ENCODE measurements at places on chromosomes 5 and 9.

- DNase-seq, result no peak
Measured at GRCh38 chr5:60260658-60261057, 367.1 kb upstream of the PDE4D start.

DNA sequence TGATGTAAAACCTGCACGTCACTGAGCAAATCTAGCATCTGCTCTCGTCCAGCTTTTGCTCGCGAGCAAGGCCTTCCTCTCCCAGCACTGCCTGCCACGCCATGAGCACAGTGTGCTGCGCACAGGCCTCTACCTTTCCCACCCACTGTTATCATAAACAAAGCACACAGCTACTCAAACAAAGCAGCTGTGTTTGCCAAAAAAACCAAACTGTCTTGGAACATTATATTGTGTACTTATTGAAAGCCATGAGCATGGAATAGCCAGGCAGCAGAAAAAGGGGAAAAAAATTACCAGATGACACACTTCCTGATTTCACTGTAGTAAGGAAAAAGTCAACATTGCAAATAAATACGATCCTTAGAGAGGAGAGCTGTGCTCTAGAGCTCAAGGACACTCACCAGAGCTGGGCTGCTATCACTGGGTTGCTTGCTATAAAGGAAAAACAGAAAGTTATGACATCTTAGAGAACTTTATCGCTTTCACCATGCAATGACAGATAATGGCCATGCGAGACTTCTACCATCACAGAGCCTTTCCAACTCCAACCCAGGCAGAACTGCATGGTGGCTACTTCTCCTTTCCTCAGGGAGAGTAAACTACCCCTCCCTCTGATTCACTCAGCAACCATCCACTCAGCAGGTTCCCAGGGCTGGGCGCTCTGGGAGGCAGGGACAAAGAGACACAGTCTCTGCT, 69.6 kb downstream of the EPB41L4B start:
- no peak for DNase-seq

GRCh38 chr5:81537905-81538547, 144.1 kb upstream of the ACOT12 start:
- DNase-seq, result no peak

DNA sequence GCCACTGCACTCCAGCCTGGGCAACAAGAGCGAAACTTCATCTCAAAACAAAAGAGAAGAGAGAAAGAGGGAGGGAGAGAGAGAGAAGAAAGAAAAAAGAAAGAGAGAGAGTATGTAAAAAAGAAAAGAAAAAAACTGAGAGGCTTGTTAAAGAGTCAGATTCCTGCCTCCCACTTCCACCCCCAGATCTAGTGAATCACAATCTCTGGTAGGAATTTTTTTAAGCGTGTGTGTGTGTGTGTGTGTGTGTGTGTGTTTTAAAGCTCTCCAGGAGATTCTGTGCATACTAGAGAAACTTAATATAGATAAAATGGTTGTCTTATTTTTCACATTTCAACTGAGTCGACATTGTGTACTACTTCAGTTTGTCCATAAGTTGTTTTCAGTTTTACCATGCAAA, 32.0 kb downstream of the SAR1B start:
- DNase-seq, result no peak

DNA sequence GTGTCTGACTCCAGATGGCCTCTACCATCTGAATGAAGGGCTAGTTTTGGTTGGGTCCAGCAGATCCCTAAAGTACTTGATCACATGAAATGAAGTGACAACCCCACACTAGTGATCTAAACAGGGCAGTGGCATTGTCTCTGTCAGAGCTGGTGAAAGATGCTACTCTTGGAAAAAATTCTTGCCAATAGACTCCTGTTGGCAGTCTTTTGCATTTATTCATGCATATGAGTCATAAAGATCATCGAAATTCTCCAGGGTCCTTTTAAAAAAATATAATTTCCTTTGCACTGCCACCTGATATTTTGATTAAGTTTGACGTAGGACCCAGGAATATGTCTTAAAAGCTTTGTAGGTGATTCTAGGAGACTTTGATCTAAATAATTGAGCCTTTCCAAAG, 135.1 kb upstream of the ELL2 start:
- no peak for DNase-seq

GRCh38 chr9:125407974-125408900, 146.6 kb downstream of the GAPVD1 start:
- peak; percentile 26 for DNase-seq

DNA sequence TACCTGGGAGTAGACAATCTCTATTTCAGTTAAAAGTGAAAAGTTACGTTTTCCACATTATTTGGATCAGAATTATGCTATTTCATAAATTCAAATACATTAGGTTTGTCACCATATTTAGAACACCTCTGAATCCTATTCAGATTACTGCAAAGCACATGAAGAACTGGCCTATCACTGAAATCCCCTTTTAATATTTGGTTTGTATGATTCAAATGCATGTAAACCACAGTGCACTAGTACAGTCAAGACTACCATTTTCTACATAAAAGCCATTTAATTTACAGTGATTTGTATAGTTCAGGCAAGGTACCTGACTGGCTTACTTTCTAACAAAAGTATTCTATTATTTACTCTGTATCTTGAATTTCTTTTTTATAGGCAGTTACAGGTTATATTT, 212.5 kb downstream of the MEF2C start:
- DNase-seq, result no peak

DNA sequence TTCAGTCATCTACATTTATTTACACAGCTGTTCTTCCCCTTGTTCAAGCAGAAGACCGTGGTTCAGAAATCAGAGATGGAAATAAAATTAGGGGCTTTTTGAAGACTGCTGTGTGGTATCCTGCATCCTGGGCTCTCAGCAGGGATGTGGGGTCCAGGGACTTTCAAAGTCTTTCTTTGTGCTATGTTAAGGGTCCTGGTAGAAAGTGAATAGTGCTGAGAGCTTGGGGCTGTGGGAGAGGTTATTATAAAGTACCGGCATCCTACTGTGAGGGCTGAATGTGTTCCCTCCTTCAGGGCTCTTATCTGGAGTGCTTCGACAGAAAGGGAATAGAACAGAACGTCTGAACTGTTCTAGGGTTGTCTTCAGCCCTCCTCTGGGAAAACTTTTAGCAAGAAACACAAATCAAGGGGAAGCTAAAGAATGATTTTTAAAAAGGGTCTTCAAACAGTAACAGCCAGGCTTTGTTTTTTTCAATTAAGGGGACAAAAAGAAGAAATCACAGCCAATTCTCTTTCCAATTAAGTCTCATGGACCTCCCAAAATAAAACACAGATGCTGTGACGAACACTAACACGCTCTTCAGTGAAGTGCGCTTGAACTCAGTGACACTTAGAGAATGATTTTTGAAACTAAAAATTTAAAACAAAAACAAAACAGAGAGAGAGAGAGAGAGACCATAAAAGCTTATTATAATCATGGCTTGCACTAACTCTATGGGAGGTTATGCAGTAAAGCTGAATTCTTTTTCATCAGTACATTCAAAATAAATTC, 15.7 kb upstream of the SLC1A3 start:
- no peak for DNase-seq

- no peak for DNase-seq
Measured at GRCh38 chr9:86754581-86755560, 192.4 kb downstream of the GAS1 start.

DNA sequence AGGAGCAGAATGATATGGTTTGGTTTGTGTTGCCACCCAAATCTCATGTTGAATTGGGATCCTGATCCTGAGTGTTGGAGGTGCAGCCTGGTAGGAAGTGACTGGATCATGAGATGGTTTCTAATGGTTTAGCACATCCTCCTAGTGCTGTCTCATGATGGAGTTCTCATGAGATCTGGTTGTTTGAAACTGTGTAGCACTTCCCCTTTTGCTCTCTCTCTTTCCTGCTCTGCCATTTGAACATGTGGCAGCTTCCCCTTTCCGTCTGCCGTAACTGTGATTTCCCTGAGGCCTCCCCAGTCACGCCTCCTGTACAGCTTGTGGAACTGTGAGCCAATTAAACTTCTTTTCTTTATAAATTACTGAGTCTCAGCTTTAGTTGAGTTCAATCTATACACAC, 756.8 kb upstream of the CDH6 start:
- DNase-seq, result no peak

GRCh38 chr9:133990366-133991213, 1.5 kb downstream of the VAV2 start:
- no peak for DNase-seq

- no peak for DNase-seq
Measured at GRCh38 chr5:65535529-65535987, 27.4 kb downstream of the CENPK start.

DNA sequence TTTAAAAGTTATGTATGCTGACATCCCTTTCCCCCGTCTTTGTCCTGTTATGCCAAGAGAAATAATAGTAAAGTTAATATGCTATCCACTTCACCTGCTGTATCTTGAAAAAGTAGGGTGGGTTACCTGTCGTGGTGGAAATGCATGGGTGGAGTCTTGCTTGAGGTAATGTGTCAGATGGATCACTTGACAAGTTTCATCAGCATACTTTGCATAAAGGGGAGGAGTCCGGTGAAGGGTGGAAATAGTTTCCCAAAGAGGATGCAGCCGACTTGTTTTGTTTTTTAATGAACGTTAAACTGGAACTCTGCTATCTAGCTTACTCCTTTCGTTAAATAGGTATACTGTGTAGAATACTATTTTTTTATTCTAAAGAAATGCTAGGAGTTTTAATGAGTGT, 9.0 kb upstream of the DMRT3 start:
- no peak for DNase-seq

GRCh38 chr9:135809166-135809565, 98.2 kb downstream of the CAMSAP1 start:
- DNase-seq, result no peak

GRCh38 chr9:119801311-119801710, 432.1 kb upstream of the BRINP1 start:
- DNase-seq, result no peak

- DNase-seq, result no peak
Measured at GRCh38 chr9:72297516-72297915, 67.5 kb downstream of the ZFAND5 start.

GRCh38 chr5:140051950-140052349, 8.9 kb upstream of the NRG2 start:
- DNase-seq, result no peak

- no peak for DNase-seq
Measured at GRCh38 chr9:100431886-100432285, 4.9 kb downstream of the MSANTD3 start.

DNA sequence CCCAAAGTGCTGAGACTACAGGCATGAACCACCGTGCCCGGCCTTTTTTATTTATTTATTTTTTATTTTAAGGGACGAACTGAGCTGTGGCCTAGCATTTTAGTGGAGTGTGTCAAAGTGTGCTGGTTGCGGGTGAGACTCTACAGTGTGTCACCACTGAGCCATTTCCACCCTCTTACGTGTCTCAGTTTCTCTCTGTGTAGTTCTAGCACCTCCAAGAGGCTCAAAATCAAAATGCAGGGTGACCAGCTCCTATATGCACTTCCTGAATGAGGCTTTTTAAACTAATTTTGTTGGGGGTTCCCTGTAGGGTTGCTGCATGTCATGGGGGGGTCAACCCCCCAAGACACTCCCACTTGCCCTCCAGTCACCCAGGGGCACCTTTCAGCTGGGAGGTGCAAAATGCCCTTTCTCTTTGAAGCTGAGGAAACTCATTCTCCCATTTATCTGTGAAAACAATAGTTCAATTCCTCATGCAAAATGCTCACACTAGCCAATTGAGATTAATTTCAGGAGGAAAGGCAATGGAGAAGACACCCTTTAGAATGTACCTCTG, 69.3 kb downstream of the COL15A1 start:
- no peak for DNase-seq

DNA sequence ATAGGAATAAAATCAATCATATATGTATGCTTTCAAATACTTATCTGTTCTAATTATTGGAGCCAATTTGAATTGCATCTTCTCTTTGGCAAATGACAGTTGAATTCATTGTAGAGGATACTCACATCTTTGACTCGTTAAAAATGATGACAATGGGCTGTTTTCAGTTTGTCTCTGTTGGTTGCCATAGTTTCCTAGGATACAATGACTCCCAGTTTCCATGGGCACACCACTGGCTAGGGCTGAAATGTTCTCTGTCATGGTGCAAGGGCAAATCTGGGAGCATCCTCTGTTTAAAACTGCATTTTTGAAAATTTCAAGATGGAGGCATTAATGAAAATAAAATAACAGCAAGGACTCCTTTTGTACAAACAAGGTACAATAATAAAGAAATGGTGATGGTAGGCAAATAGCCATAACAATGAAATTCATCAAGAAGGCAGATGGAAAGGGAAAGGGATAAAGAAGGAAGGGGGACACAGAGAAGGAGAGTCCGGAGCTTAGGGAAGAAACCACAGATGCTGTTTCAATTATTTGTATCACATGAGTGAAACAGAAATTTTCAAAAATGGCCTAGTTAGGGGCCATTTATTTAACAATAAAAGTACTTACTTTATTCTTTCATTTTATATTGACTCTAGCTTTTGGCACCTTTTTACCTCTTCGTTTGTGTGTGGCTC, 378.8 kb upstream of the SEMA6A start:
- DNase-seq, result no peak

DNA sequence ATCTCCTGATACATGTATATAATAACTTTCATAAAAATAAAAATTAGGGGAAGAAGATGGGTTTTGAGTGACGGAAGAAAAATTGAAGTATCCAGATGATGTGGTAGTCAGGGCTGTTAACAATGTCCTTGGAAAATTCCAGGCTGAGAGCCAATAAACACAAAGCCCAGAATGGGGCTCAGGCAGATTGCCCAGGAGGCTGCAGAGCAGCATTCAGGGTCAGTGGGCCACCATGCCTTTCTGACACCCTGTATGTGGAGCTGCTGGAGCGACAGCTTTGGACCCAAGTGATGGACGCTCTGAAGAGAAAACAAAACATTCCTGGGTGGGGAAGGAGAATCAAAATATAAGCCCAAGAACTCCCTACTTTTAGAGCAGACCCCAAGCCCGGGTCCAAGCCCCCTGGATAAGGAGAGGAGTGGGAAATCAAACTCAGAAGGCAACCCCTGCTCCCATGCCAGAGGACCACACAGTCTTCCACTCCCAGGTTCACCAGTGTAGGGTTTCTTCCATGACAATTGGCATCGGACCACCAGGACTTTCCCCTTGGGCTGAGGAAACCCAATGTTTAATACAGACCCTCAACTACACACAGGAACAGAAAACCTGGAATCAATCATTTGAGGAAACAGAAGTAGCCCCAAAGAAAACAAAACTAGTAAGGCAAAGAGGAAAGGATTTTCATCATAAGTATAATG, 45.7 kb upstream of the SPATA31C2 start:
- no peak for DNase-seq

- no peak for DNase-seq
Measured at GRCh38 chr5:127358284-127358683, 67.7 kb downstream of the MEGF10 start.

GRCh38 chr5:150762211-150762610, 3.4 kb upstream of the DCTN4 start:
- DNase-seq, result no peak

GRCh38 chr5:149133795-149134777, 7.2 kb upstream of the ABLIM3 start:
- no peak for DNase-seq

- DNase-seq, result no peak
Measured at GRCh38 chr5:82234885-82235284, 43.3 kb downstream of the RPS23 start.

- DNase-seq, result no peak
Measured at GRCh38 chr5:81936066-81936465, 35.8 kb upstream of the ATG10 start.

Data from effector memory CD4-positive, alpha-beta T cell (primary cell).